ENCODE measurements at places on chromosomes 3 and 15. TPM values are rescaled to one million over a fixed set of nuclear protein-coding genes. Genes with fewer than 3 reads are reported as not detected.

The CCR8 gene
- not detected for total RNA-seq

DNA sequence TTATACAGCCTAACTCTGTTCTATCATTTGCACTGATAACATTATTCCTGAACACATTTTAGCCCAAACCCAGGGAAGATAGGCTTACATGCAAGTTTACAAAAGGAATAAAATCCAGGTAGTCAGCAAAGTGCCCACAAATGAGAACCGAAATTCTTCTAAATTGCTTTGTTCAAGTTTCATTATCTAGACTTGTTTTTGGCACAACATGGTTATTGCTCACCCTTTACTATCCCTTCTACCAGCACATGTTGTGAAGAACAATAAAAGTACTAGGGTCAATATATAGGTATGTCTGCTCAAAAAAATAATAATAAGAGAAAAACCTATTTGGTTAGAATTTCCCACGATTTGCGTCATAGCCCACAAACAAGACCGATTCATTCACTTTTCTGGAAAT is 430.5 kb downstream of the FGF12 start:
- DNase-seq, result no peak

The AZI2 gene
- 68.7 TPM for total RNA-seq

The GP5 gene
- under 0.01 TPM for total RNA-seq

GRCh38 chr3:194893121-194893987 is 207.7 kb downstream of the FAM43A start:
- no peak for DNase-seq

DNA sequence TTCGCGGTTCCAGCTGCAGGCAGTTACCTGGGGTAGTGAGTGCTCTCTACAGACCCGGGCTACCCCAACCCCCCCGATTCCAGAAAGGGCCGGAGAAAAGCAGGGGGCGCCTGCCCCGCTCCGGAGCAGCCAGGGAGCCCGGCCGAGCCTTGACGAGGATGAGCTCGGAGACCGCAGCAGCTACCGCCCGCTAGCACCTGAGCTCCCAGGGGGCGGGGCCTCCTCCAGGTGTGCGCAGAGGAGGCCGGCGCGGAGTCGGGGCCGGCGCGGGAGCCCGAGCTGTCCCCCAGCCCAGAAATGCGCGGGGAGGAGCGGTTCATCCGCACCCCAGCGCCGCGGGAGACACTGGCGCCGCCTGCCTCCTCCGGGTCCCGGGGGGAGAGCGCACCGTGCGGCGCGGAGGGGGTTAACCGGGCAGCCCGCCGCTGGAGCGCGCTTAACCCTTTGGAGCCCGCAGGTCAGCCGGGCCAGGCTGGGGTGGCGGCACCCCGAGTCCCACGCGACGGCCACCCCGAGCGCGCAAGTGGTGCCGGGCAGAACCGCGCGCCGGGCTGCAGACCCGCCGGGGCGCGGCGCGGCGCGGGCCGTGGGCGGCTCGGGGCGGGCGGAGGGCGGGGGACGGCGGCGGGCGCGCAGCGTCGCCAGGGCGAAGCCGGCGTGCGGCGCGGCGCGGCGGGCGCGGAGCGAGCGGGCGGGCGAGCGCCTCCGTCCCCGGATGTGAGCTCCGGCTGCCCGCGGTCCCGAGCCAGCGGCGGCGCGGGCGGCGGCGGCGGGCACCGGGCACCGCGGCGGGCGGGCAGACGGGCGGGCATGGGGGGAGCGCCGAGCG is at the start of gene CACNA1D:
TSS of gene CACNA1D (plus strand) at position 649 of the 829 bp plus-strand sequence. CDS start 556 bp downstream, outside the sequence.
- DNase-seq, result no peak

DNA sequence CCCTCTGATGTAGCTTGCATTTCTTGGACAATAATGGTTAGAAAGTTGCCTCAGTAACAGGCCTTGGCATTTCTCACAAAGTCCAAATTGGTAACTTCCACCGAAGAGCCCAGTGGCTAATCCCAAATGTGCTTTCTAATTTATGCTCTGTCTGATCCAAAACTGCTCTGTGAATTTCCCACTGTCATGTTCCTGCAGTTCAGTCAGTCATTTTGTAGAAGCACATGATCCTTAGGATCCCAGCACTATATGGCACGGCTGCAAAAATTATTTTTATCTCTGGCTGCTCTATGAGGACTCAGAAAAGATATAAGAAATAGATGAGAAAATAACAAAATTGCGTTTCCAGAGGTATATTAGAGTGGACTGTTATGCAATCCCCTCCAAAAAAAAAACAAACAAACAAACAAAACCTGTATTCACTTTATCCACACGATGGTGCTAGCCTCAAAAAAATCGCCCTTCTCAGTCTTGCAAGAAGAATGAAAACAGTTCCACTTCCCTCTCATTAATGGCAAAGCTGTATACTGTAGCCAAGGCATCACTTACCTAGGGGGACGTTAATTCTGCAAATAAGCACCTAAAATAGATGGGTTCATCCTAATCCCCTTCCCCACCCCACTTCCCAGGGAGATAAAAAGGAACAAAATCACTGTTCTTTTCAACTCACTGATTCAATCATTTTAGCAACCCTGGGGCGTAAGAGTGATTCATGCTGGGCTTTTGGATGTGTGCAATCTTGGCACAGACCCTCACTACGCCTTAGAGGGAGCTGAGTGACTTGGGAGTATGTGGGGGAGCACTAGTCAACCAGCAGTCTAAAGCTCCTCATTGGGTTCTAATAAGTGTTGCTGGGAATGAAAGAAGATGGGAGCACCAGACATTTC is 61.3 kb downstream of the TMCO5A start:
- peak; percentile 73 for DNase-seq

GRCh38 chr3:193129607-193130006 is 111.4 kb upstream of the PLAAT1 start:
- DNase-seq, result no peak

DNA sequence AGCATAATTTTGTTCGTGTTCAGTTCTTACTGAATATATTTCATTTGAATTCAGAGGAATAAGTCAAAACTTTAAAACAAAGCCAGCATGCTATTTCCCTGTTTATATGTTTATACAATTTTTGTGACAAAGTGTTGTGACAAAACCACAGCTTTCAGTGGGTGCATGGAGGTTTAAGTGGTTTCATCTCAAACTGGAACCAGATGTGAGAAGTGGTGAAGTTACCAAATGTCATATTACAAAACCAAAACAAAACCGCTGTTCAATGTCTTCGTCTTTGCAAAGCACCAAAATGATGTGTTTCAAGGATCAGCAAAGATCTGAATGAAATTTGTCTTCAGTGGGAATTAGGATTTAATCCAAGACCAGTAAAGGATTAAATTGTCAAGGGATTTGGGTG is 59.3 kb upstream of the OSTN start:
- DNase-seq, result no peak

- DNase-seq, result no peak
Observed at GRCh38 chr3:176041812-176042211, 1155.5 kb downstream of the TBL1XR1 start.

- DNase-seq, result no peak
Observed at GRCh38 chr3:190512666-190513065, 1.2 kb upstream of the IL1RAP start.

DNA sequence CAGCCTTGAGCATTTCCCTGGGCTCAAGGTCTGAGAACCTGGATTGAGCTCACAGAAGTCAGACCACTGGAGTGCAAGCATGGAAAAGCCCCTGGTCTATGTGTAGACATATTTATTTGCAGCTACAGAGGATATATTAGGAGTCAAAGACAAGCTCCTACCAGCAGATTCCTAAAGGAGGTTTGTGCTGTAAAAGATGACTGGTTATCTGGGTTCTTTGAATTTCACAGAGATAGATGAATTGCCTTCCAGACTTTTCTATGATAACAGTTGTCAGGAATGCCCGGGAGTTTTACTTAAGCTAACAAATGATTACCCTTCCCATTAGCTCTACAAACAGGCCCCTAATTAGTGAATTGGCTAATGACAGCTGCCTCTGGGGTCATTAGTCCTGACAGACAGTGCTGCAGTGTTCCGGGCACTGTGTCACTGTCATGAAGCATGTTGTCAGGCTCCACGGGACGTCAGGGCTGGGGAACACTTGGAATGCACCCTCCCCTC is 48.8 kb upstream of the PLXNA1 start:
- no peak for DNase-seq

DNA sequence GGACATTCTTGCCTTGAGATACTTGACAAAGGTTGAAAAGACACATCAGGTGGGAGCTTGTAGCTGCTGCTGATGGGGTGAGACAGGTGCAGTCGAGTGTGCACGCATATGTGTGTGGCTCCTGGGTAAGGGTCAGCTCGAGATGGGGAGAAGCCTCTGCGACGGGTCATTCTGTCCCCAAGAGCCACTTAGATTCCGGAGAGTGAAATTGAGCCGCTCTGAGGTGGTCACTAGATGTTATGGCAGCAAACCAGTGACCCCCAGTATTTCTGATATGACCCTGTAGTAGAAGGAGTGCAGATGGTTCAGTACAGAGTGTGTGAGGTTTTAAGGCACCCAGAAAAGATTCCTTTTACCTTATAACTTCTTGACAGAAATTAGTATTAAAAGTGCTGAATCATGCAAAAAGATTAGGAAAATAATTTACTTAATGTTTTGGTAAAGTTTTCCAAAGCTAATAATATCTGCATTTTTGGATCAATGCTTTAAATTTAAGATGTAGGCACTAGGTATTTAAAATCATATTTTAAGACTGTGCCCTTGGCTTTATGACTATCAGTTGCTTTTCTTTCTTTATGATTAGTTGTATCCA is 241.9 kb upstream of the TOPAZ1 start:
- no peak for DNase-seq

GRCh38 chr3:64459711-64460110 is 228.1 kb downstream of the ADAMTS9 start:
- DNase-seq, result no peak

- DNase-seq, result no peak
Observed at GRCh38 chr3:38853011-38853410, 37.0 kb upstream of the SCN10A start.

DNA sequence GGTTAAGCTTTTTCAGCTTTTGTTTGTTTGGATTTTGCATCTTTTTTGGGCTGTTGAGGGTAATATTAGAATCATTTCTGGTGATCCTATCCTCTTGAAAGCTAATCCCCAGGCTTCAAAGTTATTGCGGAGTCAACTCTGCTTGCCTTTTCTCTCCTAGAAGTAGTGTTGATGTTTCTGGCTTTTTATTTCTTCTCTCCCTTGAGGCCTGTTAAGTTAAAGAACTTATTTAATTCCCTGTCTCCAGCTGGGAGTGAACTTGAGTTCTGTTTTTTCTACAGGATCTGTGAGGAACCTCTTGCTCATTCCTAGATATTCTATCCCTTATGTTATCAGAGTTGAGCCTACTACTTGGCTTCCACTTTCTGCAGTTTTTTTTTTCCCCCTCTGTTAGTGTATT is 34.1 kb upstream of the CACNA1D start:
- DNase-seq, result no peak

The NCK1 gene
- total RNA-seq, result 150 TPM

DNA sequence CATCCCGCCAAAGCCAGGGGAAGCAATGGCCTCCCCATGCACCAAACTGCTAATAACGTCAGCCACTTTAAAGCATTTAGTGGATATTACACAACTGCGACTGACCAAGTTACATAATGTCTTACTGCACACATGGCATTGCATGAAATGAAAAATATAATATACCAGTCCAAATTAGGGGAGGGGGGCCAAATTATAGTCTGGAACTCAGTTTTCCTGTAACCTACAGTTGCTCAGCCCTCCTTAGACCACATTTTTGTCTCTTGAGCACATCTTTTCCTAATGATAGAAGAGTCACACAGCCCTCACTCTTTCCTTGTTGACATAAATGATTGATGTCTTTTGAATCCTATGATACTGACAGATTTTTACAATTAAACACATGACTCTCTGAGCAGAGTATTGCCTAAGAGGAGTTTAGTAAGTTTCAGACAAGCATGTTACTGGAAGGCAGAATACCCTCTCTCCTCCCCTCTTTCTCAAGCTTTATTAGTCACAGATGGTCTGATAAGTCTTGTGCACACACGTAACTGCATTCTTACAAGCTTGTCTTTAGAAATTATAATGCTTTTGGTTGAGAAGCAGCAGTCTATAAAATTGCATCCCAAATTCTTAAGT is 1.1 kb upstream of the PLD1 start:
- DNase-seq, result no peak

- no peak for DNase-seq
Observed at GRCh38 chr3:34859746-34860145, 779.6 kb upstream of the ARPP21 start.
